Neural crest cell (in vitro differentiated cells): ENCODE measurements at places on chromosomes 11 and 22. TPM values are rescaled to one million over a fixed set of nuclear protein-coding genes. Genes with fewer than 3 reads are reported as not detected.

DNA sequence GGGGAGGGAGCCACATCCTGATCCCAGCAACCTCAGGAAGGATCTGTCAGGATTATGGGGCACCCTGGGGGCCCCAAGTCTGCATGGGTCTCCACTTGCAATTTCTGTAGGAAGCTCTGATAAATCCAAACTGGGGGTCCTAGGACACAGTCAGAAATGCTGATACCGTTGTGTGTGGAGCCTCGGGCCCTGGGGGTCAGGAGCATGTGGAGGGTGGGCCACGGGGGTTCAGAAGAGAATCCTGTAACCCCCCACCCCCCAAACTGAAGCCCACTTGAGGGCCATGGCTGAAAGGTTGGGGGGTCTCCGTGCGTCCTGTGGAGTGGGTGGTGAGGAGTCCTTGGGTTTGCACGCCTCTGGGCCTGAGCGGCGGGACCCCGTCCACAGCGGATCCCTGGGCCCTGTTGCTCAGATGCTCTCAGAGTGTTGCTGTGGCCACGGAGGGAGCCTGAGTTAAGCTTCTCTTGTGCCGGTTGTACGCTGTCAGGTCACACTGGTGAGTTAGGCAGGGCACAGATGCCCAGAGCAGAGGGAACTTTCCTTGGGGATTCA is 72.2 kb downstream of the LRP5 start:
- DNase-seq = no peak

- DNase-seq = no peak
Observed at GRCh38 chr11:82906236-82906635, 4.7 kb downstream of the DDIAS start.

DNA sequence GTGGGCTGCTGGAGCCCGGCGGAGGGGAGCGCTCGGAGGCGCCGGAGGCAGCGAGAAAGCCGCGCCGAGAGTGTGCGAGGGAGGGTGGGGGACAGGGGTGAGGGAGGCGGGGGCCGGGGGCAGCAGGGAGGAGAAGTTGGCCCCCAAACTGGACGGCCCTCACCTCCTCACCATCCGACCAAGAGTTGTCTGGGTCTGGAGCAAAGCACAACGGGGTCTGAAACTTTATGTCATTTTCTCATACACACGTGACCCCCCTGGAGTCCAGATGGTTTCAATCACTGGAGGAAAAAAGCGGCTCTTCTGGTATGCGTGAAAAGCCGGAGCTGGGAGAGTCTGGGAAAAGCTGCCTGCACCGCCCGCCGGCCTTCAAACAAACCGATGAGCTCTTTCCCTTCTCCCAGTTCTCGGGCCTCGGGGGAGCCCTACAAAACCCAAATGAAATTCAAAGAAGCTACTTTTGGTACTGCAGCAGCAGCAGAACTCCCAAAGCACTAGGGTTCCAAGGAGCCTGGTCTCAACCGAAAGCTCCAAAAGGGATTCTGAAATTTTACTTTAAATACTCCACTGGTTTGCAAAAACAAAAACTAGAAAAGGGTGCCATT is 39.7 kb upstream of the AKIP1 start:
- peak; percentile 48 for DNase-seq

- DNase-seq = no peak
Observed at GRCh38 chr11:34288492-34288891, 69.3 kb downstream of the ABTB2 start.

DNA sequence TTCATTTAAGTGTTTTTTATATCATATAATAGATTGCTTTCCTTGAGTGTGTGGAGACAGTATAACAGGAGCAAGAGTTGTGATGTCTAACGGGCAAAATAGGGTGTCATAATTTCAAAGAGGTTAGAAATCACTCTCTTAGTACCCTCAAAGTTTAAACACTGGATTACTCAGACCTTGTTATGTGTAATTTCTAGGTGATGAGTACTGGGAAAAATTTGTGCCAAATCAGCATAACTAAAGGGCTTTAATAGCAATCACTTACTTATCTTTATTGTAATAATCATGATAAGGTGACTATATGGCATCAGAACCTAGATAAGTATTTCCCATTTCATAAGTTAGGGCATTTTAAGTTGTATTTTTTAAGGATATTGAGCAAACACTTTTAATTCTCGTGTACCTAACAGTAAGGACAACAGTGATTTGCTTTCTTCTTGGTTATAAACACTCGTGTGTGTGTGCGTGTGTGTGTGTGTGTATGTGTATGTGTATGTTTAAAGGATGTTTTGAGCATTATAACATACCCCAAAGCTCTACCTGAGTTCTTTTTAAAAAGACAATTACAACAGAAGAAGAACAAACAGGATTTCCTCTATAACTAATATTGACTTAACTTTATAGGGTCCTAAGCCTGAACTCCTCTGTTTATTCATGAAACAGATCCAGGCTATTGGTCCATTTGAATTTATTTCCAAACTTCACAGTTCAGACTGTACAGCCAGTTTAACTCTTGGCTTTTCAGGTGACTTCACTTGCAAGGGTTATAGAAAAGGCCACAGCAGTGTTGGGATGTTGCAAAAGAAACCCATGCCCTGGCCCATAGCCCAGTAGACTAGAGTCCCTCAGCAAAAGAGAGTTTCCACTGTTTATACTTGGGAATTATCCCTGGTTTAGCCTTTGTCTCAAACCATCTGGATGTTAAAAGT is 23.7 kb upstream of the PDE3B start:
- DNase-seq = no peak

- no peak for DNase-seq
Observed at GRCh38 chr11:69500285-69501120, 19.0 kb downstream of the LINC01488 start.

GRCh38 chr11:95891423-95892170 is 32.3 kb downstream of the MTMR2 start:
- no peak for DNase-seq

DNA sequence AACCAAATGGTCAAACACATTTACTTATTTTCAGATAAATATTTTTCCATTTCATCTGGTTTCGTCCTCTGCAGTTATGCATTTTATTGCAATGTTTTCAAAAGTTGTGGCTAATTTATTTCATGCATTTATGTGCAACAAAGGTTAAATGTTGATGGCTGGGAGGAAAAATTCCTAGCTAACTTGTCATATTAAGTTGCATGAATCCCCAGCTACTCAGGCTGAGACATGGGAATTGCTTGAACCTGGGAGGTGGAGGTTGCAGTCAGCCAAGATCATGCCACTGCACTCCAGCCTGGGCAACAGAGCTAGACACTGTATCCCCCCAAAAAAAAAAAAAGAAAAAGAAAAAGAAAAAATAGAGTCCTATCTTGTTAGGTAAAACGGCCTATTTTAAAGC is 1862.4 kb upstream of the RAG2 start:
- no peak for DNase-seq

DNA sequence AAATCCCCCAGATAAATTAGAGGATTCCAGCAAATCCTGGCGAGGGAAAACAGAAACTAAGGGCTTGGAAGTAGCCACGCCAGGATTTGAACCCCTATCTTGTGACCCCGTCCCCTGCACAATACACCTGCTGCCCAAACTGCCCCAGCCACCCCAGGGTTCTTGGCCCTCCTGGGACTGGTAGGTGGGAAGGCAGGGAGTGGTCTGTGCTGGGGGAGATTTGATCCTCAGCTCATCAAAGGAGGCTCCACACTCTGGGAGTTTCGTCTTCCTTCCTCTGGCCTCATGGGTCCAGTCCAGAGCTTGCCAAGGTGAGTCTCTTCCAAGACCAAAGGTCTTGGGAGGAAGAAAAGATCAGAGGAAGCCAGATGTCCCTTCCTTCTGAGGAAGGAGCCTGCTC is 4.5 kb upstream of the CHST1 start:
- no peak for DNase-seq

DNA sequence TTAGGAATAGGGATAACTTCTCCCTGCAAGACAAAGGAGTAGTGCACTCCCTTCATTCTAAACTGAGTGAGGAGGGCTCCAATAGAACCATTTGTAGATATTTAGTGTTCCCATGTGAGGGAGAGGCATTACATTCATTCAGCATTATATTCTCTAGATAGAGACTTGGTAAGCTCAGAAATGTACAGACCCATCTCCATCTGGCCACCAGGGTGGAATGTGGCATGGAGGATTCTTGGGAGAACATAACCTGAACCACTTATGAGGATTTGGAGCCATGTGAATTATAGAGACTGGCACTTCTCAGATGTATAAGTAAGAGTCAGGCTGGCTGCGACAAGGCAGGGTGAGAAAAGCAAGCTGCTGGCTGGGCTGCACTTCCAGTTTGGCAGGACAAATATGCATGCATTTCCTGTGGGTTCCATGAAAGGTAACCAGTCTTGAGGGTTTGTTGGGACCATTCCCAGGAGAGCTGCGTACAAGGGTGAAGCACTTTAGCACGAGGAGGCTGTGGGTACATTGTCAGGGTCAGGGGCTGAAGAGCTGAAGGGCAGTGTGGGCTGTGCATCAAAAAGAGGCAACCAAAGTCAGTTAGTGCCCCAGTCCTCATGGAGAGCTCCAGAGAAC is 9.2 kb downstream of the RRP8 start:
- no peak for DNase-seq

GRCh38 chr11:2131371-2132236 is 7.6 kb downstream of the IGF2 start:
- no peak for DNase-seq

- no peak for DNase-seq
Observed at GRCh38 chr22:43535336-43535735, 123.5 kb downstream of the MPPED1 start.

DNA sequence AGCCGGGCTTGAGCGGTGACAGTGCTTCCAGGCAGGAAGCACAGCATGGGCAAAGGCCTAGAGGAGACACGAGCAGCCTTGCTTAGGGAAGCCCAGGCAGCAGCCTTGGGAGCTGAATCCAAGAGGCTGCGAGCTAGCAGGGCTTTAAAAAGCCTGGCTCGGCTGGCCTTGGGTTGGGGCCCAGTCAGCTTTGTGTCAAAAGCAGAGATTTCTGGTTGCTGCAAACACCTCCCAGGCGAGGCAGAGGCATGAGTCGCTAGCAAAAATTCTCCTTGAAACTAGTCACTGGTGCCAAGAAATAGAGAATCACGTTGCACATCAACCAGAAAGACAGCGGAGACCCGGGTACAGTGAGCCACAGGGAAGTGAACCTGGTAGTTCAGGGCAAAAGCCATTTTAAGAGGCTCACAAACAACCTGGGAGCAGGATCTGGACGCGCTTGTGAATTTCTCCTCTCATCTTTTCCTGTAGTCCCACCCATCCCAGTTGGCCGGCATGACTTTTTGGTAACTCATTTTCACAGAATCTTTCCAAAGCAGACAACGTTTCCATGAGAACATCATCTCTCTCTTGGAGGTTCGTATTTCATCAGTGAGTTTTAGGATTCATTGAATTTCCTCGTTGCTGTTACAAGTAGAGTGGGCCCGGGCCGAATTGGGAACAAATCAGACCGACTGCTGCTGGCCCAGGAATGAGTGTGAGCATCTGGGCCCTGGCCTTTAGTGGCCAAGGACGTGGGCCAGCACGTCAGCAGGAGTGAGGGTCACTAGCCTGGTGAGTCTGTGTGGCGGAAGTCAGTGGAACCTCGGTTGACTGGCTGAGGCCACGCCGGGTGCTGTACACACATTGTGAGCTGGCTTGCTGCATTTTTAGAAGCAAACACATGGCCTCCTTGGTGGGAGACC is 16.4 kb upstream of the FGF4 start:
- no peak for DNase-seq

GRCh38 chr11:105381941-105382340 is 227.9 kb upstream of the GRIA4 start:
- DNase-seq = no peak

- DNase-seq = no peak
Observed at GRCh38 chr11:11521306-11522002, 100.4 kb downstream of the GALNT18 start.

GRCh38 chr22:27148886-27149470 is 491.6 kb downstream of the MIAT start:
- DNase-seq = no peak

DNA sequence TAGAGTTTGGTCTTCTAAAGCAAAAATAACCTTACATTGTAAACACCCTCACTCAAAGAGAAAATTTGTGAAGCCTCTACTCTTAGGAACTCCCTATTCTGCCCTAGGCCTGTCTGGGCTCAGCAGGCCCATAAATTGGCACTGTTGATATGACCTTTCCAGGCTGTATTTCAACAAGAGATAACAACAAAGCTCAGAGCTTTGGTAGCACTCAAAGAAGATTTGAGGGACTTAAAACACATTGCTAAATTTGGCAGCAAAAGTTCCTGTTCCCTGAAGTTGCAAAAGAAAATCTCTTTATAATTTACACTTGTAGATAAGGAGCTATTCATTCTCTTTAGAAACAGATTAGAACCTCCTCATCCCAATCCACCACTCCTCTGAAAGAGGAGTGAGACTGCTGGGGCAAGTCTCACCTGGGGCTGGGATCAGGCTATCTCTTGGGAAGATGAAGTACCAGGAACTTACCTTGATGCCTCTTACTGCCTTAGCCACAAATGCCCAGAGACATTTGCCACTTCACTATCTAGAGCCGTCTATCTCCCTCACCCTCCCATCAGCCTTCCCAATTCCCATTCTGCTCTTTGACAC is 110.4 kb upstream of the AKIP1 start:
- DNase-seq = no peak

DNA sequence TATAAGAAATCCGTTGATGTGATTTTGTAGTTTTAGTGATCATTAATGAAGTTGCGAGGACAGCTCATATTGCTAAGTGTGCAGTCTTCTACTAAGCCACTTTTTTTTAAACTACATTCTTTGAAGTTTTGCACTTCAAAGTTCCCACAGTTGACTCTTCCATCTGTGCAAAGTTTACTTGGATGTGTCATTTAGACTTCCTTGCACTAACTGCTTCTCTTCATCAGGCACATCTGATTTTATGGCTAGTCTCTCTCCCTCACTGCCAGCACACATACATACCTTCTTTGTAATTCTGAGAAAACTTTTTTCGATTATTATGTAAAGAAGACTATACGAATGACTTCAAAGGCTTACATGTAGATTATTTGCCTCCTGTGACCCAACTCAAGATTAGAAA is 250.0 kb downstream of the DYNC2H1 start:
- no peak for DNase-seq

- DNase-seq = no peak
Observed at GRCh38 chr22:27115816-27116256, 458.4 kb downstream of the MIAT start.

GRCh38 chr11:2672553-2673249 is 27.1 kb downstream of the KCNQ1OT1 start:
- DNase-seq = no peak

GRCh38 chr11:27697679-27698275 is 2.5 kb downstream of the BDNF start:
- DNase-seq = no peak

GRCh38 chr11:17257196-17257595 is 19.3 kb upstream of the NUCB2 start:
- no peak for DNase-seq

Gene DEAF1
- total RNA-seq = 60.9 and 67.0 TPM in 2 replicates

Gene POTEH
- not detected in 2 replicates for total RNA-seq

Gene BACE1-AS
- total RNA-seq = 17.6 and 18.1 TPM in 2 replicates

Gene SLC35C1
- 12.9 and 13.3 TPM in 2 replicates for total RNA-seq

Gene MAPK8IP1
- total RNA-seq = 36.6 and 38.7 TPM in 2 replicates

Gene OR6T1
- not detected in 2 replicates for total RNA-seq

Gene P2RY6
- total RNA-seq = not detected in 2 replicates

Gene SYCE3
- total RNA-seq = not detected in 2 replicates

Gene TIMP3
- total RNA-seq = 20.7 and 21.6 TPM in 2 replicates

Gene MUC5AC
- not detected in 2 replicates for total RNA-seq

Gene GLB1L2
- total RNA-seq = 15.4 TPM in 2 replicates

Gene MEI1
- 0.16 and 0.48 TPM in 2 replicates for total RNA-seq

Gene BTBD18
- not detected in 2 replicates for total RNA-seq

Gene CASP4
- not detected in 2 replicates for total RNA-seq

Gene OR52I2
- total RNA-seq = not detected in 2 replicates
